ENCODE measurements at places on chromosomes 4 and X.

DNA sequence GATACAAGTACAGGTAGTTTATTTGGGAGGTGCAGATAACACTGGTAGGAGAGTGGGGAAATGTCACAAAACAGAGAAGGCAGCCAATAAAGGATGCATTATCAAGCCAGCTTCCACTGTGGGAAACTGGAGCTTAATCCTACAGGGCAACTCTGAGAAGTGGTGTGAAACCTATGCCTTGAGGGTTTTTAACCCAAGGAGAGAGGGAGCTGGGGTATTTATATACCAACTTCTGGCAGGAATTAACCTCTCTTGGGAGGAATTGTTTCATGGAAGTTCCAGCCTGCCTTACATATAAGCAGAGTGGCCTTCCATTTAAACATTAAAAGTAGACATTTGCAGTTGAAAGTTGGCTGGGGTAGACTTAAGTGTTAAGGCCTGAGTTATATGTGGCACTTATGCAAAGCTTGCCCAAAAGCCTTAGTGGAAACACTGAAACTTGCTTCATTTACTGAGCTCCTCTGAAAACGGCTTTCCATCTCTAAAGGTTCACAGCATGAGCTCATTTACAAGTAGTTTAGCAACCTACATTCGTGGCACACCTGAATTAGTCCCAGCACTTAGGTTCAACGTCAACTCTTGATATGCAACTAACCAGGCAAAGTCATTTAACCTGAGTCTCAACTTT is 19.2 kb downstream of the MAGEB17 start:
- no peak for DNase-seq

DNA sequence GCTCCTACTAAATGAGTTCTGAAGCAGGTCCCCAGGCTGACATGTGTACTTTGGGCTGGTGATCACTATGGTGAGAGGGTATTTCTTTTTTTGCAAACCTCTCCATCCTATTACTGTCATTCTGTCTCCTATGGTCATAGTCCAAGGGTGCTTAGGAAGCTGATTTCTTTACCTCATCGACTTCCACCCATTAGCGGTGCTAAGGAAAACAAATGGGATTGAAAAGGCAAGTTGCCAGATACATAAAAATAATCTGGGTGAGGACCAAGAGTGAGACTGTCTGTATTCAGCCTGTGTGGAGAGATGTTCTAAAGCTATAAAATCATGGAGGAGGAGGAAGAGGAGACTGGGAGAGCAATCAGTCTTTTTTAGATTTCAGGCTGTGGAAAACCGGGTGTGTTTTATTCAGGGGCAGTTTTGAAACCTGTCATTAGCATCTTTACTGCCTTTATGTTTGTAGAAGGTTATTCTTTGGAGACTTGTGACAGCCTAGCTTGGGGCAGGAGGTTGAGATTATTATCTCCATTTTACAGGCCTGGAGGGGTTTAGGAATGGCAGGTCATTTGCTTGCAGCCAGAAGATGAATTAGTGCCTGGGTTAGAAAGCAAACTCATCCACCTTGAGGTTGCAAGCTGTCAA is 1.9 kb downstream of the TMEM164 start:
- no peak for DNase-seq

DNA sequence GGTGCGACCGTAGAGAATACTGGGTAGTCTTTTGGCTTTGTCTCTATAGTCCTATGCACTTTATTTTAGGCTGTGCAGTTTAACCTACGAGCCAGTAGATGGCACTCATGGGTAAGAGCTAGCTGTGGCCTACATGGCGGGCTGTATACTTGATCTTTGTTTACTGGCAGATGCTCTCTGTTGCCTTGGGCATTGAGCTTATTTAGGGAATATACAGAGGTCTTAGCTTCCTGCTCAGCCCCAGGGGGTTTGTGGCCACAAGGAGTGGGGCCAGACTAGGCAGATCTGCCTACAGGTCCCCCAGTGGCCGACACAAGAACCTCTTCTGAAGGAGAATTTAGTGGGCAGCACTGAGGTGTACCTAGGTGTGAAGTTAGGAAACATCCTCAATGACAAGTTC is 227.6 kb upstream of the HDX start:
- DNase-seq: peak; percentile 2

- no peak for DNase-seq
Observed at GRCh38 chr4:176834531-176834930, 41.8 kb upstream of the VEGFC start.

DNA sequence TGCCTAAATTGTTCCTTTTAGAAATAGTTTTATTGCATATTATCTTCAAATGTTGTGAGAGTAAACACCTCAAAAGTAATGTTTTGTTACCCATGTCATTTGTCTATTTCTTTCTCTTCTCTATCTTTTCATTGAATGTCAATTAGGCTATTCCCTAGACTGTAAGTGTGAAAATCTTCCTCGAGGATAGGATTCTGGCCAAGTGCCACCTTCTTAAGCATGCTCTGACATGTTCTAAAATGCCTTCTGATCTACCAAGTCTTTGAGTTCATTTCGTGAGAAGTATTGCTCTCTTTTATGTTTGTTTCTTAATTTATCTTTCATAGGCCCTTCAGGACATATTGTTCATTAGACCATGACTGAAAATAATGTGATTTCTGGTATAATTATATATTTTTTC is 44.1 kb upstream of the TLL1 start:
- no peak for DNase-seq

GRCh38 chr4:184251670-184251980 is 34.0 kb upstream of the ENPP6 start:
- DNase-seq: no peak

GRCh38 chr4:39435659-39436563 is 22.8 kb downstream of the RPL9 start:
- DNase-seq: no peak
